ENCODE measurements at places on chromosomes 1 and 21.

DNA sequence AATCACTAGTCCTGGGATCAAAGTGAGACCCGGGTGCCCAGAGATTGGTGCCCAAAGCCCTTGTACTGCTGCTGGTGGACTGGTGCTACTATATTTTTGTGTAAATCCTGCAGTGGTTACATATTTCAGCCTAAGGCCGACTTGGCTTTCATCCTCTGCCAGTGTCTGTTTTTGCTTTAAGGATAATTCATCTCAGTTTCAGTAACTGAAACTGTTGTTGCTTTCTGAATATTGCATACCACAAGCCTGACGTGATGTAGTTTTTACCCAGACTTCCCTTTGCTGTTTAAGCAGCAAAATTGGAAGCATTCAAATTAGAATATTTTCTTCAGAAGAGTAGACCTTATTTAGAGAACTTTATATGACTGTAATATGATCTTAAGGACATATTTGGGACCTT, 341.8 kb downstream of the RYR2 start:
- DNase-seq, result no peak

- no peak for DNase-seq
Measured at GRCh38 chr21:42317341-42317741, 2.1 kb upstream of the TFF3 start.

- peak; percentile 14 for DNase-seq
Measured at GRCh38 chr1:101567582-101568189, 330.9 kb downstream of the S1PR1 start.

DNA sequence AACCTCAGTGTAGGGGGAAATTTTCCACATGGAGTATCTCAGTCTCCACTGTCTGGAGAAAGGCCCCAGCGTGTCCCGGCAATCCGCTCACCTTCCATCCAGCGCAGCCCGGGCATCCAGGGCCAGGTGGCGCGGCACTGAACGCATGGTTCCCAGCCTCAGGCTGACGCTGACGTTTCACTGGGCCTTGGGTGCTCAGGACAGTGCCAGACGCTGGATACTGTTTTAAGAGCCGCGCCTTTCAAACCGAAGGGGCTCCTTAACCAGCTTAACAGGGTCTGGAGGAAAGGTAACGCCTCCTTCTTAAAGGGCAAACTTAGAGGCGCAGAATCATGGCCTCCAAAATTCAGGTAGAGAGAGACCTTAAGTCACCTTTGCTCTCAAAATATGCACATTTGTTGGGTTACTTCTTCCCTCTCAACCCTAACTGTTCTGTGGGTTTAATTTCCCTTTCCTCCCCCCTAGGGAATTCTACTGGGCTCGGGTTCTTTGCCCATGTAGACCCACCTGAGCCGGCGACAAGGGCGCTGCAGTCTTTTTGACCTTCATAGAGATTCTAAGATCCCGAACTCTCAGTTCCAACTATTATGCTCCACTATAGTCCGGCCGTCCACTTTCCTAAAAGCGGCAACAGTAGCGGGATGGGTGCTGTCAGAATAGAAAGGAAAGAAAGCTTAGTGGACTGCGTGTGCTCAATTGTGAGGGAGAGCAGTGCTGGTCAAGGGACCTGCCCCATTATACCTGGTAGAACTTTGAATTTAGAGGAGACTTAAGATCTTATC, 3.5 kb upstream of the LHX9 start:
- no peak for DNase-seq

DNA sequence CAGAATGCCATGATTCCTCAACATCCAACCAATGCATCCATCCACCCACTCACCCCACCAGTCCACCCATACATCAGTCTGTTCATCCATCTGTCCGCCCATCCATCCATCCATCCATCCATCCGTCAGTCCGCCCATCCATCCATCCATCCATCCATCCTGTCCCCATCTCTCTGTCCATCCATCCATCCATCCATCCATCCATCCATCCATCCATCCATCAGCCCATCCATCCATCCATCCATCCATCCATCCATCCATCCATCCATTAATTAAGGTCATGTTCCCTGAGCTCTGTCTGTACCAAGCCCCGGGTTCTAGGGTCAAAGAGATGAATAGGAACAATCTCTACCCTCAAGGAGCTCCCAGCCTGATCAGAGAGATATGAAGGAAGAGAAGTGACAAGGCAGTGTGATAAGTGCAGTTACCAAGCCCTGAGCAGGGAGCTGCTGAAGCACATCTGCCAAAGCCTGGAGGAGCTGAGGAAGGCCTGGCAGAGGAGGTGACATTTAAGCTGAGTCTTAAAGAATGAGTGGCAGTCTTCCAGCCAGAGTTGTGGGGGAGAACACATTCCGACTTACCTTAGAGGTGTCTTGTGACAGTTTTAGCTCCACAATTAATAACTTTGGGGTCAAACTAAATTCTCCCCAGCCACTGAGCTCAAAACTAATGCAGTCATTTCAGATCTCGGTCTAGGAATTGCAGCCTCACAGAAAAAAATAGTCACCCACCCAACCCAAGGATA, 47.9 kb downstream of the GRIK3 start:
- DNase-seq, result no peak

DNA sequence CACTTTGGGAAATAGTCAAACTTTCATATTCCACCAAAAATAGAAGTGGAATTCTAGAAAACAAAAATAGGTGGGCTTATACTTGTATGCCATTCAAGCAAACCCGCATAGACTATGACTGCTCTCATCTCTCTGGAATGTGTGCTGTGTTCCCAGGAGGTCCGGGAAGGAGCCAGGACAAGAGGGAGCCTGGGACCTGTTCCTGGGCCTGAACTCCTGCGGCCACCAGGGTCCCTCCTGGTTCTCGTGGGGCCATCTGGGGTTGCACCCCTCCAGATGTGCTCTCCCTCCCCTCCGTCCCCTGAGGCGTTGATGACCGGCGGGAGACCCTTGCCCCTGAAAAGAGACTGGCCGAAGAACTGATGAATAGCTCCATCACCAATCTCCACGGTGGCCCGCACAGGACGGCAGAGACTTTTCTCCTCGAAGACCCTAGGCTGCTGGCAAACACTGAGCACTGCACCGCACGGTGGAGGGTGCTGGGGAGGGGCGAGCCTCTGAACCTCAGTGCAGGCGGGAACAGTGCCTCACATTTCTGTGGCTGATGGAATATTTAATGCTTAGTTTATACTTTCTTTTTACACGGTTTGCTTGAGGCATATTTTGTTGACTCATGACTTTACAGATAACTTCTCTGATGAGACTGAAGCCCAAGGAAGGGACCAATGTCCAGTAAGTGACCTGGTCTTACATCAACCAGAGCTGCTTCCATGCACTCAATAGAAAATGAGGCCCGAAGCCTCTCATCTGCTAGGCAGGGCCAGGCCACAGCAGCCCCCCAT, 9.6 kb upstream of the ADARB1 start:
- DNase-seq, result no peak

GRCh38 chr1:97461782-97462181, 459.1 kb downstream of the DPYD start:
- DNase-seq, result no peak

- no peak for DNase-seq
Measured at GRCh38 chr21:41698071-41698470, 68.8 kb downstream of the RIPK4 start.

DNA sequence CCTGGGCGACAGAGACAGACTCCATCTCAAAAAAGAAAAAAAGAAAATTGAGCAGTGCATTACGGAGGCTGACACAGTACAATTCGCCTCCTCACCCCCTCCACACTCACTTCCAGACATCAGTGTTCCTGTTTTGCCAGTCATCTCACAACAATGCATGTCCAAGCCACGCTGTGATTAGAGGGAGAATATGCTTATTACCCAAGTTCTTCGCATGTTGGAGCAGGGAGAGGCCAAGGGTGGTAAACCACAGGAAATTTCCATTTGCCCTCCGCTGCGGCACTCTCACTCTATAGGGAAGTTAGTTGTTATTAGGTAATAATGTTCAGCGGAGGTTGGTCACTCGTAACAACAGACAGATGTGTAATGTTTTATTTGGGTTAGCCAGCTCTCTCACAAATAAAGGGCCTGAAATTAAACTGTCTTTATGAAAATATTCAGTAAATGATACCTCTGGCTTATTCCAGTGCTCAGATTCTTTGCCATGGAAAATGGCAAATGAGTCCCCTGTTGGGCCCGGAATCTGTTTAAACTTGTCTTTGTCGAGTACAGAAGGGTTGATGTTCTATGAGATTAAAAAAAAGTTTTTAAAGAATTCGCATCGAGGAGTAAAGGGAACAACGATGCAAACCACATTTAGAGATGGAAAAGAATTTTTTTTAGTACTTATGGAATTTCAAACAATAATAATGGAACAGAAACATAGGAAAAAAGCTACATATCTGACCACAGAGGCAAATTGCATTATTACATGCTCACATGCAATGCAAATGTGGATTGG, 33.1 kb downstream of the KCNJ15 start:
- DNase-seq, result no peak

DNA sequence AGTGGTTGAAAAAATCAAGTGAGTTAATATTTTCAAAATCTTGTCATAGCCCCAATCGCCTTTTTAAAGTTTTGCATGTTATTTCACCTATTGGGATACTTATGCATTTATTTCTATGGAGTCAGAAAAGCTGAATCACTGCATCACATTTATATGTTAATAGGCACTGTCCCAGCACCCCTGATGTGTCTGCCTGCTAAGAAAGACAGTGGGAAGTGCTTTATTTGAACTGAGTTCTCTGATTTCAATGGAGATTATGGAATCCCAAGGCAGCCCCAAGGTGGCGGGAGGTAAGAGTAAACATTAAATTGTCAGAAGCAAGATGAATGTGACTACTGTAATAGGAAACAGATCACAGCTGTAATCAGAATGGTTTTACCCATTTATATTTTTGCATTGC, 2225.7 kb downstream of the NCAM2 start:
- DNase-seq, result no peak

DNA sequence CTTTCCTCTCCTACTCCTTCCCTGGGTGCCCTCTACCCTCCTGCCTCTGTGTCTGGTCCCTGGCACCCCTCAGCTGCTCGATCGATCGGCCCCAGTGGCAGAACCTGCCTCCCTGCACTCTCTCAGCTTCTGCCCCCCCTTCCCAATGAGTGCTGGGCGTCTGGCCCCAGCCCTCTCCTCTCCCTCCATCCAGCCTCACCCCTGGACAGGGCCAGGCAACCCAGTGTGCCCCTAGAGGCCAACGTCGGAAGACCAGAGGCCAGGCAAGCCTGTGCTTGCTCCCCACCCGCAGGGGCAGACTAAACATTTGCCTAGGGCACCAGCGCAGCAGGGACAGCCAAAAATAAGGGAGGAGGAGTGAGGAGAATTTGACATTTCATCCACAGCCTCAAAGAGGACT, 43.5 kb downstream of the LGR6 start:
- DNase-seq, result no peak

Measured in stimulated activated CD8-positive, alpha-beta memory T cell treated with anti-CD3 and anti-CD28 coated beads, Interleukin-12 subunit alpha, Interleukin-12 subunit beta, amount 100 ng/mL, for 1 hour (primary cell).